ENCODE measurements at places on chromosomes 5 and 9.

DNA sequence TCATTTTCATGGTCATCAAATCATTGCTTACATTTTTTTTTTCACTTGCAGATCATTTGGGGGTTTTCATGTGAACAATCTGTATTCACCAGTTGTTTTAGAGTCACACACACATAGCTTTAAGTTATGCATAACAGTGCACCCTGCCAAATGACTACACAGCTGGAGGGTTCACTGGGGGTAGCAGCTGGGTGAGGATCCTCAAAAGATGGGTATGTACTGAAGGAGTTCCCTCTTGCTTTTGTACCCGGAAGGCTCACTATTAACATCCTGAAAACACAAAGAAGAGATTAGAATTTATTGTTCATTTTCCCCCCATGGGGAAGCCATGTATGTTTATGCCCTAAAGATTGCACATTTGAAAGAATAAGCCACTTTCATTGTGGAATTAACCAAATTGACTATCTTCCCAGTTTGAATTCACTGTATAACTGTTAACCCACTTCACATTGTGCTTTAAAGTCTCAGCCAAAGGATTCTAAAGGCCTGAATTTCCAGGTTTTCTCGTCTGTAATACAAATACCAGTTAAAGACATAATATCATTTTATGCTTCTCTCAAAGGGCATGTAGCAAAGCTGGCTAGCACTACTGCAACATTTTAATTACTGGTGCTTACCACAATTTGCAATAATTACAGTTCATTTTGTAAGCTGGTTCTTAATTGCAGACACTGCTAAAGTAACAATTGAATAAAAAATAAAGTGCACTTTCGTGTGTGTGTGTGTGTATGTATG lies 466.4 kb upstream of the MEF2C start:
- no peak for DNase-seq

GRCh38 chr9:9016597-9016996 lies 1217.0 kb upstream of the DMAC1 start:
- DNase-seq, result no peak

DNA sequence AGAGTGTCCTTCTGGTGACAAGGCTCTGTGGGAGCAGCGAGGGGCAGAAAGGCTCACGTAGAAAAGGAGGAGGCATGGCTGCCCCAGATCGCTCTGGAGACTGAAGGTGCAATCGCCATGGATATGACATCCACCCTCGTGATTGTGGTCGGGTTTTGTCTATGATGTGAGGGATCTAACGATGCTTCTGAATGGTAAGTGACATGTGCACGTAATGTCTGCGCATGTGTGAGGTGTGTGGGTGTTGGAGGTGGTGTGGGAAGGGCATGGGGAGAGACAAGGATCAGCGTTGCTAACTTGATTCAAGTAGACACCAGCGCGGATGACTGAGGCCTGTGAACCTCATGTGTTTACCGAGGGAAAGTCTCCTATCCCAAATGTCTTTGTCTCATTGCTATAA lies 20.2 kb downstream of the IRX1 start:
- DNase-seq, result no peak

GRCh38 chr5:180093651-180094382 lies 22.3 kb upstream of the RNF130 start:
- DNase-seq, result no peak

DNA sequence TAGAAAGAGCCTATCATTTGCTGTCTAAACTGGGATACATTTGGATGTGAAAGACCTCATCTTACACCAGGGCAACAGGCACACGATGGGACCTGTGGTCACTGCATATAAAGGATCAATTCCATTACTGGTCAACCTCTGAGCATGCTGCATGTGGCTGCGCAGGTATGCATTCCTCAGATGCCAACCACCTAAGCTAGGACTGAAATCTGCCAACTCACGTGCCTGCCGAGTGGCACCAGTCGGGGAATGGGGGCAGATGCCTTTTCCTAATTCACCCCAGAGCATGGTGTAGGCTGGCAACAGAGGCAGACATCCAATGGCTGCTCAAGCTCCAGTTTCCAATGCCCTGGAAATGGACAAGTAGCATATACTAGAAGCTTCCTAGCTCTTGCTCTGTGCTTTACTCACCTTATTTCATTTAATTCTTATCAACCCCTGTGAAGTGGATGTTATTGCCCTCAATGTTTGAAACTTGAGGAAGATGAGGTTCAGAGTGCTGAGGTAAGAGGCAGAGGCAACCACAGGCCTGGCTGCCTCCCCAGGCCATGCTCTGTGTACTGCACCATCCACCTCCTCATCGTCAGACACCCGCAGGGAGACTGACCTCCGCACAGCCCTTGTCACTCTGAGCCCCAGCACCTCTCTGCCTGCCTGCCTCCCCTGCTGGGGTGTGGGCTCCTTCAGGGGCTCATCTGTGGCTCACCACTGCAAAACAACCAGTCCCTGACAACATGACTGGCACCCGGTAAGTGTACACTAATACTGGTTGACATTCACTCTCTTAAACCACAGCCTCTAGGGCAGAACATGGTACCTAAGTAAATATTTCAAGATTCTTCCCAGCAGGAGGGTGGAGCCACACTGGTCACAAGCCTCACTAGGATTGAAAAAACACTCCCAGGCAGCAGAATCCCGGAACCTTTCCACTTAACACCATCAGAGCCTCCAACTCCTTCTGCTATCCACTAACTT lies 228.5 kb downstream of the CRB2 start:
- DNase-seq, result no peak

GRCh38 chr9:89179540-89179894 lies 899 bp upstream of the SHC3 start:
- DNase-seq, result no peak

- DNase-seq, result no peak
Observed at GRCh38 chr5:60829490-60830266, 14.4 kb downstream of the ELOVL7 start.

DNA sequence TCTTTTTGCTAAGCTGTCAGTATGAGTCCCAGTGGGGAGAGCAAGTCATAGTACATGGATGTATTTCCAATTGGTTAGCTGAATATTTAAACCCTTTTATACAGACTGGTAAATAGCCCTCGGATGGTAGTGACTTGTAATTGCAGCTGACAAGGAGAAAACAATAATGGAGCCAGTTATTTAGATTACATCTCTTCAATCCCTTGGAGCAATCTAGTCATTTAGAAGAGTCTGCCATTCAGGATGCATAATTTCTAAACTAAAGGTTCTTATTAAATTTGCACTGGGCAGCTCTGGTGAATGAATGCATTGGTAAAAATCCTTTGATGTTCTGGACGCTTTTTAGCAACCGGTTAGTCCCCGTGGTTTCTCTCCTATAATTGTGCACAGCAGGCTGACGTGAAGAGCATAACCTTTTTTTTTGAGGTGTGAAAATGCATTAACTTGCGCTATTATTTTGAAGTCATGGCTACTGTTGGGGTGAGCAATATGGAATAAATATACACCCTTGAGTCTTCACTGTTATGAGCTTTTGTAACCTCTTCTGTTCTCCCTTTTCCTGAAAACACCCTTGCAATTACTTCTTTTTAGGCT lies 158.6 kb upstream of the CD180 start:
- no peak for DNase-seq

GRCh38 chr5:8383616-8384015 lies 514.7 kb downstream of the MTRR start:
- DNase-seq, result no peak

DNA sequence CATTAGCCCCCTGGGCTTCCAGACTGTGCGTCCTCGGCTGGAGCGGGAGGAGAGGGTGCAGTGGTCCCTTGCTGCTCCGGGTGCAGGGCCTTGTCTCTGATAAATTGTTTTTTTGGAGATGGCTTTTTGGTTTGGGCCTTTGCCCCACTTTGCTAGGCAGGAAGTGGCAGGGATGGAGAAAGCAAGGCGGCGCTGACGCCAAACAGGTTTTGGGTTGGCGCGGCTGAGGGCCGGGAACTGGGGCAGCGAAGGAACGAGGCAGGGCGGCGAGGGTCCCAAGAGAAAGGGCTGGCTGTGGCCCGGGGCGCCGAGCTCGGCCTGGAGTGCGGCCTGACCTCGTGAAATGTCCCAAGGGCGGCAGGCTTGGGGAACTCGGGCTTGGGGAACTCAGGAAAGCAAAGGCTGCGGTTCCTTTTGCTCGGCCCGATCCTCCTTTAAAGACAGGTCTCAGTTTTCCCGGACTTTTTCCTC lies 4.1 kb downstream of the LHX2 start:
- no peak for DNase-seq

GRCh38 chr9:88522360-88522759 lies 12.6 kb upstream of the NXNL2 start:
- no peak for DNase-seq

- DNase-seq, result no peak
Observed at GRCh38 chr9:130912932-130913598, 16.5 kb upstream of the QRFP start.

GRCh38 chr5:169095410-169095960 lies 205.5 kb downstream of the SLIT3 start:
- no peak for DNase-seq

- no peak for DNase-seq
Observed at GRCh38 chr5:1508659-1509290, 15.0 kb downstream of the LPCAT1 start.

DNA sequence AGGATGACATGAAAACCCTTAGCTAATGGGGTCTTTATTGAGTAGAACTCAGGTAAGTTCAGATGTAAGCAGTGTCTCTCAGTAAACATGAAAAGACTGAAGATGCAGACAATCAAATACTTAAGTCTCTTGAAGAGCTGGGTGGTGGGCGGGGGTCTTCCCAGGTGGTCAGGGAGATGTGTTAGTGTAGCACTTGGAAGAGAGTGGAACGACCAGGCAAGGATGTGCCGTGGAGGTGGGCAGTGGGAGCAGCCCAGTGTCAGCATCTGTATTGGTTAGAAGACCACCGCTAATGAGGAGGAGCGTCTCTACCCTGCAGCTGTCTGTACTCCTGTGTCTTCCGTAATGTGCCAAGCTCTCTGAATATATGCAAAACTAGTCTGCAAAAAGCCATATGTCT lies 4.4 kb downstream of the S1PR3 start:
- DNase-seq, result no peak

DNA sequence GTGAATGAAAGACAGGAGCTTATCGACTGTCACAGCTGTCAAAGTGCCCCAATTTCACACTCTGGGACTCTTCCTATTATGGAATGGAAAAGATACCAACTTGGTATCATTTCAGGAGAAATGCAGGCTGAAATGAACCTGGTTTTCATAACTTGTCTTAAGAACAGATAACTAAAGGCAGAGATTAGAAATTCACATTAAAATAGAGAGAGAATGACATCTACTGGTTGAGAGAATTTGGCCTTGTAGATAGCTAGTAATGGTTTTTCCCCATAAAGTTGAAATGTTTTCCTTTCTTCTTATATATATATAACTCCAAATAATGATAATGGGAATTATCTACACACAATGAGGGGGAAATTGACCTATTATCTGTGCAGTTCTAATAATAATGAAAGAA lies 600.2 kb upstream of the CCNG1 start:
- no peak for DNase-seq

DNA sequence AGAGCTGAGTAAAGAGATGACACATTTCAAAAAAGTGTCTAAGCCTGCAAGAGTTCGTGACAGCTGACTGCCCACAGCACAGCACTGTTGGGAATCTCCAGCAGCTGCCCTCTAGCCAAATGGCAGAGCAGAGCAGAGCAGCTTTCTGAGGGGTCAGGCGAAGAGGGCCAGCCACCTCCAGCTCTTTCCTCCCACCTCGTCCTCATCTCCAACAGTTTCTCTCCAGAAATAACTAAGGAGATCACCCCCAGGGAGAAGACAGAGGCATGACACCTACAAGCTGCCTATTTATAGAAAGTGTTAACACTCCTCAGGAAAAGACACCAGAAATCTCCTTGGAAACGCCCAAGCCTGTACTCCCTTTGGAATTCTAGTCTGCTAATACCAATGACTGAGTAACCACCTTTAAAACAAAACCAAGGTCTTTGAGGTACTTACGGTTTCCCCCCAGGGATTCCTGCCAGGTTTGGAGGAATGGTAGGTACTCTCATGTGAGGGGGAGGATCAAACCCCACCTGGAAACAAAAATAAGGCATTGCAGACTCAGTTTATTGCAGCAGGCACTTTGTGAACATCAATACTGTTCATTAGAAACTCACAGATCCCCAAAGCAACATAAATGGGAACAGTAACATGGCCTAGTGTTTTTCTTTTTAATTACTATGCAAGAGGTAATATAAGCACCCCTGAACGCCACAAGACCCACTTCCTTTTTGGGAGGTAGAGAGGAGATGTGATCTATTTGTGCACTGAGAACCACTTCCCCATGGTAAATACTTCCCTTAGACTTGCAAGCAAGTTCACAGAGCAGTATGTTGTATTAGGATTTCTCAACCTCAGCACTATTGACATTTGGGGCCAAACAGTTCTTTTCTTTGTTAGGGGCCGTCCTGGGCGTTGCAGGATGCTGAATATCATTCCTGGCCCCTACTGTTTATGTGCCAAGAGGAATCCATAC lies 79.3 kb downstream of the TLE1 start:
- DNase-seq, result no peak

DNA sequence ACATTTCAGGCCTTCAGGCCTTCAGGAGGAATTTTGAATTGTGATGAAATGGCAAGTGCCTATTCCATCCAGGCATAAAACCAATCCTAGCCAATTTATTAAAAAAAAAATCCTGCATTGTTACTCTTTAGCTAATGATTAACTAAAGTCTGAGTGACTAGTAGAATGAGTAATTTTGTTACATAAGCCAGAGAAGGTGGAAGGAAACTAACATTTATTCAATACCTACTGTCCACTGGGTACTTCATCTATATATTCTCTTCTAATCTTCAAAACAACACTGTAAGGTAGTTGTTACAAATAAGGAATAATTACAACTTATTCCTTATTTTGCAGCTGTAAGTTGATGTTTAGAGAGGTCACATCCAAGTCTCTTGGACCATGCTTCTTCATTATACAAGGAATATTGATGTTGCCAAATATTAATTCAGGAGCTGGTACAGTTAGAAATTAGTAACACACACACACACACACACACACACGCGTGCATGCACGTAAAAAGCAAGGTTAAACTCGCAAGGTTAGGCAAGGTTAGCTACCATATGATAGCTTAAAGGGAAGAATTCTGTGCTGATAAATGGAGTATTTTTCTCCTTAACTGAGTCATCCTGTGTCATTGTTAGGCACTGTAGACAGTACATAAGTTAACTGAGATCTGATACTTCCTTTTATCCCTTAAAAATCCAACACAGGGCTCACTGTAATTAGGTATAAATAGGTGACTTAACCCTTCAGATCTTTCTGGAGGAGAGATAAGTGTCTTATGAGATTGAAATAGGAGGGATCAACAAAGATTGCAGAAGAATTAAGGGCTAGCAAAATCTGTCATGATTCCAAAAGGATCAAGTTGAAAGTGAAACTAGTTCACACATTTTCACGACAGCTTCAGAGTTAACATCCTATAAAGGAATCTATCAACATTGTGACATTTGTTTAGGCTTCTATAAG lies 596.9 kb downstream of the PDE4D start:
- DNase-seq, result no peak

GRCh38 chr9:104682642-104683041 lies 11.7 kb upstream of the OR13D1 start:
- no peak for DNase-seq

GRCh38 chr9:85941966-85942912 lies 1.3 kb downstream of the NAA35 start:
- no peak for DNase-seq

GRCh38 chr9:136985027-136985602 lies 2.3 kb downstream of the LCNL1 start:
- no peak for DNase-seq

GRCh38 chr5:113274836-113275414 lies 159.9 kb downstream of the TSSK1B start:
- no peak for DNase-seq

- DNase-seq, result no peak
Observed at GRCh38 chr5:35902046-35902672, 36.3 kb downstream of the CAPSL start.

- no peak for DNase-seq
Observed at GRCh38 chr9:108972626-108973209, 38.5 kb downstream of the ABITRAM start.

- no peak for DNase-seq
Observed at GRCh38 chr9:94911986-94912635, 185.6 kb downstream of the AOPEP start.

All from activated CD4-positive, alpha-beta T cell treated with anti-CD3 and anti-CD28 coated beads for 24 hours (primary cell).